ENCODE measurements at places on chromosomes 7 and 10.
A peak's percentile ranks its signal among the peaks of the same experiment; 100 is the strongest.

DNA sequence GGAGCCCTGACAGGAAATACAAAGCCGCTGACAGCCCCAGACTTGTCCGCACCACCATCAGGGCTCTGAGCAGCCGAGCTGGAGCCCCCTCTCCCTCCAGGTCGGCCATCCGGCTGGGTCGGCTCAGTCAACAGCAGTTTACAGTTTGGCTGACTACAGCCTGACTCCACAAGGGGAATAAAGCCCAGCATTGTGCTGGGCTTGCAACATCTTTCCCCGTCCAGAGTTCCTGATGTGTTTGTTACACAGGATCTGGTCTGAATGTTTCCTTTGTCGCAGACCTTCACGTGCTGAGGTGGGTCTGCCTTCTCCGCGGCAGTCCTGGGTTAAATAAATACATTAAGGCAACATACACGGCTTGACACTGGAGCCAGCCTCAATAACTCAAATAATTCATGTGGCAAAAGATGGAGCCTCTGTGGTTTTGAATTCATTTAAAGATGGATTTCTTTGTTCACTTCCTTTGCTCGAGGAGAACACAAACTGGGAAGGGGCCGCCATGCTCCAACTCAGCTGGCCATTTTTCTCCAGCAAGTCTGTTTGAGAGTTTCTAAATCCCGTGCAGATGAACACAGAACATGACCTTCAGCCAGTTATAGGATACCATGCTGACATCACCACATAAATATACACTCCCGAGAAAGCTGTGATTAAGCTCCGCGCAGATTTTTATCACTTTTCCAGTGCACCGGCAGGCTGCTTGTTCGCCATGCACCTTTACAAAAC lies 192.1 kb downstream of the WDR11 start:
- no peak for DNase-seq

- no peak for DNase-seq
Measured at GRCh38 chr10:133457100-133457841, 3.5 kb downstream of the SCART1 start.

GRCh38 chr7:92904244-92905131 lies 68.1 kb upstream of the CDK6 start:
- DNase-seq = no peak

GRCh38 chr10:114687459-114687858 lies 29.4 kb upstream of the ABLIM1 start:
- DNase-seq = no peak

GRCh38 chr7:72337390-72338167 lies 74.6 kb downstream of the CALN1 start:
- no peak for DNase-seq

DNA sequence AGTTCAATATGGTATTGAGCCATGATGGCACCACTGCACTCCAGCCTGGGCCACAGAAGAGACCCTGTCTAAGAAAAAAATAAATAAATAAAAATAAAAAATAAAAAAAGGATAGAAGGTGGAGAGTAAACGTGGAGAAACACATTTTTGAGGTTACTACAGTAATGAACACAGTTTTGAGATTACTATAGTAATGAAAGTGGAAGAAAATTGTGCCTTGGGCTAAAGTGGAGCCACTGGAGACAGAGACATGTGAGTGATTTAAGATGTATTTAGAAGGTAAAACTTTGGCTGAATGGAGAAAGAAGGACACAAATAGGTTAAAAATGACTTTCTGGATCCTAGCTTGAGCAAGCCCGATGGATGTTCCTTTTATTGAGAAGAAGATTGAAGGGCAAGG lies 76.8 kb downstream of the HGF start:
- no peak for DNase-seq

DNA sequence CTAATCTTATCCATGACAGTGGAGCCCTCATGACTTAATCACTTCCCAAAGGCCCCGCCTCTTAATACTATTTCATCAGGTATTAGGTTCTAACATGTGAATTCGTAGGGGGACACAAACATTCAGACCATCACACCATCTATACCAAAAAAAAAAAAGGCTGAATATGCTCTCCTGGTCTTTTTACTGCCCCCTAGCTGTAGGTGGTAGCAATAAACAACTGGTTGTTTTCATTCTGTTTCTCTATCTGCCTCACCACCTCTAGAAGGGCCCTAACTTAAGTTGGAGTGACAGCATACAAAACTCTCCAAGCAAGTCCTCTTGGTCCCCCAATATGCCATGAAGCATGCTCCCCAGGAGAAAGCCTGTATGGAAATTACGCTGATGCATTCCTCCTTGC lies 94.1 kb downstream of the GRM8 start:
- no peak for DNase-seq

- DNase-seq = no peak
Measured at GRCh38 chr10:84822931-84823630, 494.7 kb downstream of the CCSER2 start.

DNA sequence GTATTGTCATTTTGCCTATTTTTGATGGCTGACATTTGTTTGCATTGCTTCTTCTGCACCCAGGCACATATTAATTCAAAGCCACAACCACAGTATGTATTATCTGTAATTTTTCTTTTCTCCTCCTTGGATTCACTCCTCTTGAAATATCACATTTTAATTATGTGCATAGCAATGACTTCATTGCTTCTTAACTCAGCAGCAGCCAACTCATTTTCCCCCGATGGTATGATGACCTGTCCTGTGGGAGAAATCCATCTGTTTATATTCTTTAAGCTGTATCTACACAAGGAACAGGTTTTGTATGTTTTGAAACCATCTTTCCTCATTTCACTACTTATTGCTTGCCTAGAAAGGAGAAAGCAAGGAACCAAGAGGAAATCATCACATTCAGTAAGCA lies 588.8 kb downstream of the INHBA start:
- no peak for DNase-seq

GRCh38 chr7:107045195-107045960 lies 873 bp downstream of the PRKAR2B start:
- peak; percentile 9 for DNase-seq

GRCh38 chr7:120475994-120476393 lies 203.0 kb downstream of the KCND2 start:
- DNase-seq = no peak

DNA sequence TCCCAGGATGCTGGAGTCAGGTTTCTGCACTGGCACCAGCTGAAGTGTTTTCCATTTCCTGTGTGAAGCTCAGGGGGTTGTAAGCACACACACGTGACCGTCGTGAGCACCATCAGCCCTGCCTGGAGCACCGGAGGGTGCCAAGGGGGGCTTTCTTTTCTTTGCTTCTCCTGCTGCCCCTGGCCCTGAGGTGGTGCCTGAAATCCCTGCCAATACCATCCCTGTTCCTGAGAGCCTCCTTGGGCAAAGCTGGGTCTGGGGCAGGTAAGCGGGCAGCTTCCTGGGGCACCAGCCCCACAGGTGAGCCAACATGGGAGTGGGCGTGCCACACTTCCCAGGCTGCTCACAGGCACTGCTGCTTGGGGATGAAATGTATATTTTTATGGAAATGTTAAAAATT lies 593.6 kb downstream of the DNAJB6 start:
- no peak for DNase-seq

GRCh38 chr10:7260412-7260900 lies 150.4 kb downstream of the SFMBT2 start:
- DNase-seq = peak; percentile 56

- no peak for DNase-seq
Measured at GRCh38 chr10:33353853-33354252, 19.4 kb upstream of the NRP1 start.

GRCh38 chr10:101019440-101019703 lies 11.6 kb downstream of the PDZD7 start:
- DNase-seq = no peak

- DNase-seq = no peak
Measured at GRCh38 chr10:110833234-110833940, 38.3 kb upstream of the PDCD4 start.

DNA sequence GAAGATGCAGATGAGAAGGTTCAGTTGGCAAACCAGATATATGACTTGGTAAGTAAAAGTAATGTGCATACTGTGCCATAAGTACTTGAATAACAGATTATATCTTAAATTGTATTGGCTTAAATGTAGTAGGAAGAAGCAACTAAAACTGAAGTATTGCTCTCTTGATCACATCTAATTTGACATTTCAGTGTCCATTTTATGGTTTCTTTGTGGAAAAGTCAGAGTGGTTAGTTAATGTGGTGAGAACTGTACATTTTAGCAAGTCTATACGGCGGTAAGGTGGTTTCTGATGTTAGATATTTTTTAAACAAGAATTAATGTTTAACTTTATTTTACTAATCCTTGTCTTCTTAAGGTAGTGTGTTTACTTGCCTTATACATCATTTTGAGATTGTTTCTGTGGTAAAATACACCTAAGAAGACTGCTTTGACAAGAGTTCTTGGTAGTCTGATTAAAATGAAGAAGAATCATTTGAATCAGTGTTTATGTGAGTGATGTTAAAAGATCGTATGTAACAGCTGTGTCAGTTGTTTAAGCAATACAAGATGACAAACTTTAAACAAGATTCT lies 5.1 kb downstream of the ING3 start:
- DNase-seq = no peak

DNA sequence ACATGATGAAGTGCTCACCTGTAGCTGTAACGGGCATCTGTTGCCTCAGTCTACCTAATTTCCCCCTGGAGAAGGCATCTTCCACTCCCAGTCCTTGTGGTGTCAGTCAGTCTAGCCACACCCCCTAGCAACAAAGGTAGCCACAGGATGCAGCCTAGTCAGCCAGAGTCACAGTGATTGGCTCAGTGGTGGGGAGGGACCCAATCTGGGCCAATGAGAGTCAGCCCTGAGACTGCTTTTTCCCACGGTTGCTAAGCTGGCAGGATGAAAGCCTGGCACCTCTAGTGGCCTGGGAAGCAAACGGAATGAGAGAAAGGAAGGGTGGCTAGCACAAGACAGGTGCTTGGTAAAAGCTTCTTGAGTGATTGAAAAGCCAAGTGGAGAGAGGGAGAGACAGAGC lies 118.6 kb downstream of the SH3PXD2A start:
- no peak for DNase-seq

GRCh38 chr7:107312418-107312817 lies 143.6 kb downstream of the HBP1 start:
- no peak for DNase-seq

GRCh38 chr10:29534590-29534989 lies 100.2 kb downstream of the SVIL start:
- no peak for DNase-seq

DNA sequence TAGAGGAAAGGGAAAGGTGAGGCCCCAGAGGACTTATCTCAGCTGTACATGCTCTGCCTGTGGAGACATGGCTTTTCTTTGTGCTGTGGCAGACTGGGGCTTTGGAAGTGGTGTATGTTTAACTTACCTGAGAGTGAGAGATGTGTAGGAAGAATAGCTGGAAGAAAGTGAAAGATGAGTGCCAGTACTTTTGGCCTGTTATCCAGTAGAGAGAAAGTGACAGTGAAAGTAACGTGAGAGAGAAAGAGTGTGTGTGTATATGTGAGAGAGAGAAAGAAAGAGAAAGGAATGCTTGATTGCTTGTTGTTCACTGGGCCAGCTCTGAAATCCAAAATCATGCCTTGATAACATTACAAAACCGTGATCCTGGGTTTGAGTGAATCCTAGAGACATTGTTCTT lies 25.5 kb downstream of the MTURN start:
- no peak for DNase-seq

GRCh38 chr7:45294559-45294958 lies 137.0 kb downstream of the RAMP3 start:
- DNase-seq = no peak

DNA sequence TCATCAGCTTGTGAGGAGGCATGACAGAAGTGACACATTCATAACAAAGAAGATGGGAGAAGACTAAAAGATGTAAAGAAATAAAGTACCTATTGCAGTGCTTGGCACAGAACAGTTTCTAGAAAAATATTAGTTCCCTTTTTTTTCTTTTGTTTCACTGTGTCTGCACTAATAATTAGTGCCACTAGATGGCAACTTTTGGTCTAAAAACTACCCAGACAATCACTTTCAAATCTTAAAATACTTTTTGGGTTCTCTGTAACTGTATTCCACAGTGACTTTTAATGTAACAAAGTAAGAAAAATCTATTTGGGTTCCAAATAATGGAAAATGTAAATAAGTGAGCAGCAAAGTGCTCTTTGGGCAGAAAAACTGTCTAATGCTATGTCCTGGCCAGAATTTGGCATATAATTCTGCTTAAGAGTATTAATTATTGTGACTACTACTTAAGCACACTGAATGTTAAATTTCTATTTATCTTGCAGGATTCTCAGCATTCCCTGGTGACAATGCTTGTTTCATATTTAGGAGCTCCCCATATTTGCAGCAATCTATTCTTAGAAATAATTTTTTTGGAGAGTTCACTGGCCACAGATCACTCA lies 134.8 kb upstream of the KIF5B start:
- no peak for DNase-seq

DNA sequence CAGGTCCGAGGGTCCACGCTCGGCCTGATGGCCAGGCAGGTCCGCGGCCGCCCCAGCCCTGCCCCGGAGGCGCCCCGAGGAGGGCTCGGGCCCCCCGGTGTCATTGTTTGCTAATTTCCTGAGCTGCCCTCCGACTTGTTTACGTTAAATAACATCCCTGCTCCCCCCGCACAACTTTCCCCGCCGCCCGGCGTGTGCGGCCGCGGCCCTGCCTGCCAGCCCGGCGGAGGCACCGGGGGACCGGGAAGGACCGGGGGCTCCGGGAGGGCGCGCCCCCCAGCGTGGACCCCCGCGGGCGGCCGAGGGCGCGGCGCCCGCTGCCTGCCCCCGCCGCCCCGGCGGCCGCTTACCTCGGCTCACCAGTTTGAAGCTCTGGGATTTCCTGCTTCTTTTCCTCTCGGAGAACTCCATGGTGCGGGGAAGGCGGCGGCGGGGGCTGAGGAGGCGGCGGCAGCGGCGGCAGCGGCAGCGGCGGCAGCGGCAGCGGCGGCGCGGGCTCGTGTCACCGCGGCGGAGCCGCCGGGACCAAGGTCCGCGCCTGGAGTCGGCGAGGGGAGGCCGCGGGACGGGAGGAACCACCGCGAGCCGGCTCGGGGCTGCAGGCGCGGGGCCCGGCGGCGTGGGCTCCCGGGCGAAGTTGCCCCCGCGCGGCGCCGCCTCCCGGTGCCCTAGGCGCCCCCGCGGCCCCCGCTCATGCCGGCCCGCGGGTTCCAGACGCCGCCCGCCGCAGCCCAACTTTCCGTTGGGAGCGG lies 515 bp downstream of the BEND7 start:
- DNase-seq = peak; percentile 53

GRCh38 chr10:77603534-77603927 lies 34.1 kb downstream of the KCNMA1 start:
- peak; percentile 10 for DNase-seq

DNA sequence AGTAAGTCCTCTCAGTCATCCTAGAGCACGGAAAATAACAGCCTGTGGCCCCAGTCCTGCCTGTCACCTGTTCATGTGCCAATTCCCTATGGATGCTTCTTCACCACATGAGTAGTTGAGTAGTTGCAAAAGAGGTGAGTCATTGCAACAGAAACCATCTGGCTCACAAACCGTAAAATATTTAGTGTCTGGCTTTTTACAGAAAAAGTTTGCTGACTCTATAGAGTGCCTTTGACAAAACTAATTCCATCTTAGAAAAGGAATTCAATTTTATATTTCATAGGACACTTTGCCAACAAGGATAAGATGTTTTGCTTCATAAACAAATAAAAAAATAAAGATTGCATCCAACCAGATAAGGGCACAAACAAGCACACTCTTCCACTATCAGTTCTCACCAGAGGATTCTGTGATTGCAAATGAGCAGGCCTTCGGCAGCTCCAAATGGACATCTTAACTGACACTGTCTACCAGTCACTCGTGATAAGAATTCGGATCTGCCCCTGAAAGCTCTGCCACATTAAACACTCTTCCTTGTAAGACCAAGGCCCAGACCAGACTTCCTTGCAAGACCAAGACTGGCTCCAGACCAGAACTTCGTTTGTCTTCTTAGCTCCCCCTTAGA lies 242.7 kb upstream of the SEMA3C start:
- no peak for DNase-seq

- DNase-seq = no peak
Measured at GRCh38 chr10:116728526-116729096, 13.8 kb downstream of the HSPA12A start.

Data from endothelial cell (in vitro differentiated cells).